ENCODE measurements at places on chromosomes 5 and 9.
A peak's percentile ranks its signal among the peaks of the same experiment; 100 is the strongest.

- DNase-seq, result no peak
Observed at GRCh38 chr5:966941-967340, 41.7 kb upstream of the NKD2 start.

- DNase-seq, result no peak
Observed at GRCh38 chr9:70466976-70467561, 52.6 kb upstream of the KLF9 start.

GRCh38 chr5:173655196-173655797, 38.8 kb upstream of the BOD1 start:
- DNase-seq, result no peak

DNA sequence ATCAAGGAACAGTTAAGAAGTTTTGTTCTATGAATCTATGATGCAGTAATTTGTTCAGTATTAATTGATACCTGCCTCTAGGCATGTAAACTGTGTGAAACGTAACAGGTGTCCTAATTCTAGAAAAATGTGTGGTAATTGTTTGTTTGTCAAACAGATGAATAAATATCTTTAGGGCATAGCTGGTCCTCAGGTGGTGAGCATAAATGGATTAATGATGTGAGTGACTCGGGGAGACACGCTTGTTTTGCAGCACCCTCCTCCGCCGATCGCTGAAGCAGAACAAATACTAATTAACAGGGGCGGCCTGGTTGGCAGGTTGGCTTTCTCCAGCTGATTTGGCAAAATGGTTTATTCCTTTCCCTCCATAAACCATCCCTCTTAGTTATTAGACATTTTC, 88.8 kb downstream of the TLE4 start:
- no peak for DNase-seq

DNA sequence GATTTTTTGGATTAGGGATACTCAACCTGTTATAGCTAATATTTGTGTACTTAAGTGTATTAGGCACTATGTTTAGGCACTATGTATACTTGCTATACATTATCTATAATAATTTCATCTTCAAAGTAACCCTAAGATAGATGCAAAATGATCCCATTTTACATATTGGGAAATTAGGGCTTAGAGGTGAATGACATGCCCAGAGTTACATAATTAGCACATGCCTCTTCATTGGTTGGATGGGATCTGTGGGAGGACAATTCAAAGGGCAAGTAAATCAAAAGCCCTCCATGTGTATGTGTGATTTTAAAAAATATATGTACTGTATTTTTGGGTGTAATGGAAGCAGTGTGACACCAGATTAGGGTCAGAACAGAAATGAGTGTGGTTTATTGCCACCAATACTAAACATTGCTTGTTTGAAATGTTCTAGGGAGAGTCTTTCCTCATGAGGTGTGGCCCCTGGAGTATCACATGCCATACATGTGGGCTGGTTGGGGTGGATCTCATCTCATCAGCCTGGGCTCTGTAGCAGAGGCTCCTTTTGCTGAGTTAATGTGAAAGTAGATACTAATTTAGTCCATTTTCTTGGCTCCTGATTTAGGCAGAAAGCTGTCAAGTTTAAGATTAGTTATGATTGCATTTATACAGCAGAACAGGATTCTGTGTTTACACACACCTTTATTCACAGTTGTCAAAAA, 5.5 kb downstream of the C9orf85 start:
- DNase-seq, result no peak

- DNase-seq, result no peak
Observed at GRCh38 chr5:130055572-130055971, 151.3 kb downstream of the CHSY3 start.

DNA sequence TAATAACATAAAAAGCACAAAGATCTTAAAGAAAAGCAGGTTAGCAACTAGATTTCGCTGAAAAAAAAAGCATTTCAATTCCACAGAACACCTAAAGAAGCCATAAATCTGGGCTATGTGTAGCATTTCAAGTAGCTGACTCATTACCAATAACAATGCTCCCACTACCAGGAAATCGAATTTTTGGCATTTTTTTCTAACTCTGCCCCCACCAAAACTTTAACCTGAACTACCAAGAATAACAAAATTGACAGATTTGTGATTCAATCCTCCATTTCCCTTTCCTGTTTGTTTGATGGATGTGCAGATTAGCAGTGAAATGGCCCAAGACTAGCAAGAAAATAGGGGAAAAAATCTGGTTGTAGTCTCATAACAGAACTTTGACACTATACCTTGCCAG, 180.2 kb downstream of the RASEF start:
- no peak for DNase-seq

- DNase-seq, result peak; percentile 32
Observed at GRCh38 chr9:20640331-20641187, 18.3 kb upstream of the MLLT3 start.

DNA sequence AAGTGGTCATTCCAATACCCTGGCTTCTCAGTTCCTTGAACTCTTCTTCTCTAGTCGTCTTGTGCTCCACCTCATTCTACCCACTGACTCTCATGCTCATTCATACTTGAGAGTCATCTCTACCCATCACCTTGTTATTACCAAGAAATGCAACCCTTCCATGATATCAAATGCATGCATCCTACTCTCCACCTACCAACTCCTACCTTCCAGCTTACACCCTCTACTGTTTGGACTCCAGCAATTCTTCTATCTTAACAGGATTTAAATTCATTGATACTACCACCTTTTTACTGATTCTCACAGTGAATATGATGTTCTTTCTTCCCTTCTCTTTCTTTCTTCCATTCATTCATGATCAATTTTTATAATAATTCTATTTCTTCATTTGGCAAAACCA, 30.7 kb downstream of the NRG2 start:
- DNase-seq, result no peak

- no peak for DNase-seq
Observed at GRCh38 chr9:116897201-116897600, 210.1 kb downstream of the TRIM32 start.

DNA sequence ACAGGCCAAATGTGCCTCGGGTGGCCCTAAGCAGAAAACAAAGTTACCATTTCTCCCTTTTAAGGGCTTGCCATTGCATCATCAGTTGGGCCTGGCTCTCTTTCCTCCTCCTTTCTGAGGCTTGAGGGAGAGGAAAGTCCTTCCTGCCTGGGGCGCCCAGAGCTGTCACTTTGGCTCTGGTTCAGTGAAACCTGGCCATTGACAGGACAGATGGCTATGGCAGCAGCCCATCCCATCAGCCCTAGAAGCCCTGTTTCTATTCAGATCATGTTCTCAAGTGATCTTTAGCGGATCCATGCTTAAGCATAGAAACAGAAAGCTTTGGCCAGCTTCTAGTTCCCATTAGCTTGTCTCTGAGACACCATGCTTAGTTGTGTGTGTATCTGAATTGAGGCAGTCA, 293.4 kb downstream of the YTHDC2 start:
- DNase-seq, result no peak

DNA sequence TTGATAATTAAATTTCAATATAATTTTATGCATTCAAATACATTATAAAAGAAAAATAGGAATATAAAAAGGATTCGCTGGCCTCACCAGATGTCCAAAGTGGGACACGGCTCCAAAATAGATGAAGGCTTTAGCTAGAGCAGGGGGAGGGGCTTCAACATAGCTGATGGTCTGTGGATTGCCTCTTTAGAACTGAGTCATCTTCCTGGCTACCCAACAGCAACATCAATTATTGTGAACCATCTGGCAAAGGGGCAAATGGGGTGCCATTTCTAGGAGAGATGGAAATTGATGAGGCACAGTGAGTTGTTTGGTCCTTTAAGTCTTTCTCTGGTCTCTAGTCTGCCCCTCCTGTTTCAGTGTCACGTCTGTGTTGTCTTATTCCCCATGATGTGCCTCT, 44.2 kb upstream of the CD180 start:
- DNase-seq, result no peak

DNA sequence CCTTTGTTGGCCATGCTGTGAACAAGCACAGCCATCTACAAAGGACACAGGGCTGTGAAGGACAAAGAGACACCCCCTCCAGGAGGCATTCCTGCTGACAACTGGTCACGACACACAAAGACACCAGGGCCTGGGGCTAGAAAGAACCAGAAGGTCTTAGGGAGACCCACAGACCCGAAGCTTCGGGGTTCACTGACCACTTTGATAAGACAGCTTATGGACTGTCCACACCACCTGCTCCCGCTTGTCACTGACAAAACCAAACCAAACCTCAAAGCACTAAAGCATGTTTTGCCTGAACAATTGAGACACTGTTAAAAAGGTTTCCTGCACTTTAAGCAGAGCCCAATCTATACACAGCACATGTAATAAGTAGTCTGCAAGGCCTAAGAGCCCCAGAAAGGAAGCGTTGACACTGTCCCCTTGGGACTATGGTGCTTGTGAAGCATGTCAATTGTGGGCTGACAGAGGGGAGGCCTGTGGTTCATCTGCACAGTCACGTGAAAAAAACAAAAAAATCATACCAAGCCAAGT, 185.0 kb downstream of the GAPVD1 start:
- no peak for DNase-seq

DNA sequence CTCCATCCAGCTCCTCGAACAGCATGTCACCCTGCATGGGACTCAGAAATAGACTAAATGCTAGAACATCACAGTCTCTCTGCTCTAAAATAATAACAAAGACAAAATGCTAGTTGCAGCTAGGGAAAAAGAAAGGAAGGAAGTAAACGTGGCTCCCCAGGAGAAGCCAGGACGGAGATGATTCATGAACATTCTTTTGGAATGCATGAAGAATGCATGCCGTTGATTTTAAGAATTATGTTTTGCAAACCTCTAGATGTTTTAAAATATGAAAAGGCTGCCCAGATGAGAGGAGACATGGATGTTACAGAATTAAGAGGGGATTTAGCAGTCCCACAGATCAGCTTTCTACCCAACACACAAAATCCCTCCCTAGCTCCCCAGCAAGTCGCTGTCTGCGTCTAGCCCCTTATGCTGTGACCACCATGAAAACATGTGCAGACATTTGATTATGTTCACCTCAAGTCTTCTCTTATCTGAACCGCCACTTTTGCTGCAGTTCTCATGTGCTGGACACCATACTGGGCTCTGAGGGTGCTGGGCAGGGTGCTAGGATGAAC, 139.4 kb upstream of the LMX1B start:
- no peak for DNase-seq

- no peak for DNase-seq
Observed at GRCh38 chr9:136133191-136133958, 14.7 kb upstream of the TMEM250 start.

GRCh38 chr5:54820346-54821134, 164.9 kb downstream of the ESM1 start:
- no peak for DNase-seq

DNA sequence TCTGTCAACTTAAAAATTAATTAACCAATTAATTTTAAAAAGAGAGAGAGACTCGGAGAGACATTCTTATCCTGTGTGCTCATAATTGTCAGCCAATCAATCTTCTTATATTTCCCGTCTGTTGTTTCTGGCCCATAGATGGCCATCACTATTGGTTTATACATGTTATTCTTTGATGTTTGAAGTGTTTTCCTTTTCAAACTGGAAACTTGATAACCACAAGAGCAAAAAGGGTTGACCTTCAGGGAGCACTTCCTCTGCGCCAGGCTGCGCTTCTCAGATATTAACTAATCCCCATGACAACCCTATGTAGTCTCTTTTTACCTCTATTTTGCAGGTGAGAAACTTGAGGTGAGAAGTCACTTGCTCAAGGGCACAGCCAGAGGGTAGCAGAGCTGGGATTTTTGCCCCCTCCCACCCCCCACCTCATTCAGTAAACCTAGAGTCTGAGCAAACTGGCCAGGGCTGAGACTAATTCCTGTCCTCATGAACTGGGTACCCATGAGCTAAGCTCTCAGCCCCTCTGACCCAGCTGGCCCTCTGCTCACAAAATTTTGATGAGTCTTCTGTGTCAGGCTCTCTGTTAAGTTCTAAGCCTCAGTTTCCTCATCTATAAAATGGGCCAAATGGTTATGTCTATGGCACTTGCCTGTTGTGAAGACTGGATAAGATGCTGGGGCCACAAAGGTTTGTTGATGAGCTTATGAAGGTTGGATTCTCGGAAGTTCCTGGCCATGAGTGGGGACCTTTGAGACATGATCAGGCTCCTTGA, 86.0 kb upstream of the SH3PXD2B start:
- no peak for DNase-seq

DNA sequence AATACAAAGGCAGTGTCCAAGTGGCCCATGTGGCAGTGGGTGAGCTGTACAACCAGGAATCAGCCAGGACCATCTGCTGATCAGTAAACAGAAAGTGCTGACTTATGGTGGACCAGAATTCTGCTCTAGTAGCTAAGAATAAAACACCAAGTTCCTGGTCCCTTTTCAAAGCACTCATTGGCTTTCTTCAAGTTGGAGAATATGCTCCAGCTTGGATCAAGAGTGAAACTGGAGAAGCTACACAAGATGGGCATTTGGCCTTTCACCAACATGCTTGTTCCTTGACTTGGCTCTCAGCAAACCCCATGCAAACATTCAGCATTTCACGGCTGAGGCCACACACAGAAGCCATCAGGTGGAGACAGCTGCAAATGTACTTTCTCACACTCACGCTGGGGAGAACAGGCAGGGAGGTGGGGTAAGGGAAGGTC, 32.1 kb downstream of the MARCHF3 start:
- no peak for DNase-seq

DNA sequence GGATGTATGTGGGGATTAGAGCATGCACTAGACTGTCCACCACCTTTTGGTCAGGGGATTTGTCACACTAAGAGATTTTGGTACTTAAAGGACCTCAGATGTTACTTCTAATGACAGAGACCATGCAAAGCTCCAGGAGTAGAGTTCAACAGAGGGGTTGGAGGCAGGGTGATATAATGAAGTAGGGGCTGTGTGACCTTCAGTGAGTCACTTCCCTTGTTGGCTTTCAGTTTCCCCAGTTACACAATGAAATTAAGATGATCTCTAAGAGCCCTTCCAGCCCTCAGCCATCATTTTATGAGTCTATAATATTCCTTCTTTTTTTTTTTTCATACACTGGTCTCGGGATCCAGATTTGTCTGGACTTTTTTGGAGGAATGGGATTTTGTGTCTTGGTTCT, 26.8 kb downstream of the GLRA1 start:
- DNase-seq, result no peak

DNA sequence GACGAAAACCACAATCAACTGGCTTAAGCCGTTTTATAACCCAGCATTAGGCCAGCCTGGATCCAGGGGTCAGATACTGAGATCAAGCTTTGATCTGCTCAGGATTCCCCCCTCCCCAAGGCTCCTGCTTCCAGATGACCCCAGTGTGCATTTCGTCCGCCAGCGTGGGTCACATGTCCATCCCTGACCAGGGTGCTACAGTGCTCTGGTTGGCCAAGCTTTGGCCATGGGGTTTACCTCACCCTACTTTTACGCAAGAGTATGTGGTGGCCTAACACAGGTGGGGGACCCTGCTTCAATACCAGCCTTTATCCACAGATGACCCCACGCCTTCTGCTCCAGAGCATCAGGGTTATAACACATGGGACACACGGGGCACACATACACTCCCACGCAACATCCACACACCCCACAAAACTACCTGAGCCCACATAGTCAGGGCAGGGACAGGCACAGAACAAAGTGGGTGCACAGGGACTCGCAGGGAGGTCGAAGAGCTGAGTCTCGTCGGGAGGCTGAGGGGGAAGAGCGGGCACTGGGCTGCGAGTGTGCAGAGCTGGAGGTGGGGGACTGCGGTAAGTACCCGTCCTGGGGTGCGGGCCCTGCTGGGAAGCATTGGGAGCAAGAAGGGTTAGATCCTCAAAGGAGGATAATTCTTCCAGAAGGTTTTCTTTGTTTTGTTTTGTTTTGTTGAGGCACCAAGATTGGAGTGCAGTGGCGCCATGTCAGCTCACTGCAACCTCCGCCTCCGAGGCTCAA, 5.0 kb upstream of the SQSTM1 start:
- DNase-seq, result no peak

Measured in T-helper 1 cell (primary cell).